CD4-positive, alpha-beta T cell treated with Interleukin-2 at 100 ng/mL for 4 hours (primary cell): ENCODE measurements at places on chromosomes 7 and 10.

DNA sequence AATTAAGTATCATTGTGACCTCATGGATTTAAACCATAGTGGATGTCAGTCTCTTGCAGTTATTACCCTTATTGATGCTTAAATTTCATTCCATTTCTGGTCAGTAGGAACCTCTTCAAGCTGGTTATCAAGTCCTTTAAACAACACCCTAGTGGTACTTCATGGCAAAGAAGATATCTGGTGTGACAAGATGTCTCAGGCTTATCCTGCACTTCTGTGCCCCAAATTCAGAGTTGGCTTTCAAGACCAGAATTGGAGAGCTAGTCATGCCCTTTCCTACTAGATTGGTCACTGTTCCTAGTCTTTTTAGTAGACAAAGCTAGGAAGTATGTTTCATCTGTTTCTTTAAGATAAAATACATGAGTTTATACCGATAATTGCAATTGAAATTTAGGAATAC lies 54.9 kb downstream of the KMT2E start:
- no peak for DNase-seq

GRCh38 chr7:12930534-12930933 lies 243.1 kb downstream of the ARL4A start:
- no peak for DNase-seq

- DNase-seq = no peak
Observed at GRCh38 chr7:66247380-66248078, 42.4 kb downstream of the TPST1 start.

DNA sequence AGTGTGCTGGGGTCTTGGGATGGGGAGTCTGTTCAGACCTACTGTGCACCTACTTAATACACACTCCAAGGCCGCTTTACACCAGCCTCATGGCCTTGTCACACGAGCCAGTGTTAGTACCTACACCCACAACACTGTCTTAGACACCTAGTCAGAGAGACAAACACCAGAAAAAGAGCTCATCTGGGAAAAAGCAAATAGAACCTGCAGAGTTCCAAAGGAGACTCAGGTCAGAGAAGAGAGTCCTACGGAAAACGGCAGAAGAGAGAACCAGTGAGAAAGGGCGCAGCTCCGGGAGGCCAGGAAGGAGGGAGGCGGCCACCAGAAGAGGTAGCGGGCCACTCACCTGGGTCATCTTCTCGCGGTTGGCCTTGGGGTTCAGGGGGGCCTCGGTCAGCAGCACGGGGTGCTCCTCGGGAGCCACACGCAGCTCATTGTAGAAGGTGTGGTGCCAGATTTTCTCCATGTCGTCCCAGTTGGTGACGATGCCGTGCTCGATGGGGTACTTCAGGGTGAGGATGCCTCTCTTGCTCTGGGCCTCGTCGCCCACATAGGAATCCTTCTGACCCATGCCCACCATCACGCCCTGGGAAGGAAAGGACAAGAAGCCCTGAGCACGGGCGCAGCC lies 105.3 kb upstream of the TNRC18 start:
- peak; percentile 14 for DNase-seq

GRCh38 chr7:42511027-42511426 lies 274.0 kb upstream of the GLI3 start:
- DNase-seq = no peak

- no peak for DNase-seq
Observed at GRCh38 chr7:108611268-108611667, 41.6 kb downstream of the DNAJB9 start.

DNA sequence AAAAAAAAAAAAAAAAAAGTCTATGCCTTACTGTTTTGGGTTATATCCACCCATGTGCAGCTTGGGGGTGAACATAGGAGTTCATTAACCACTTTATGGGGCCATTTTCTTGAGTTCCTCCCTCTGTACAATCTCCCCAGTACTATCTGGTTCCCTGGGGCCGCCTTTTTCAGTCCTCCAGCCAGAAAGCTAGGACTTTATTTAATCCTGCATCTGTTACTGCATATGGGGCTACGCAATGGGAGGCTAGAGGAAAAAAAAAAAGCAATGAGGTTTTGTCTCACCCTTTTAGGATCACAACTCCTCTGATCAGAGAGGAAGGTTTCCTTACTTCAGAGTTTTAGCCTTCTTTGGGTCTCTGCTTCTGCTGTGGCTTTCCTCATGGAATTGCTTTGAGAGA lies 51.0 kb downstream of the BTRC start:
- no peak for DNase-seq

DNA sequence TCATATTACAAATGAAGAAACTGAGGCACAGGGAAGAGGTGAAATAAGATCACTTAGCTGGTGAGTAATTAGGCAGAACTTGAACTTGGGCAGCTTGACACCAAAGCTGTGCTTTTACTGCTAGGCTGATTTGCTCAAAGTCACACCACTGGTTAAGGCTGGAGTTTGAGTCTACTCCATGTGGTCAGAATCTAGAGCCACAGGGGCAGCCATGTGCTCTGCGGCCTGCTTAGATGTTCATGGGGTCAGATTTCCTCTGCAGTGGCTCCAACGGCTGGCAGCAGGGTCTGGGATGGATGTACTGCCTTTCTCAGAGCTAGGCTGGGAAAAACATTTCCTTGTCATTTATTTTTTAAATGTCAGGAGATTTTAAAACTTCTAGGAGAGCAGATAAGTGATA lies 417.5 kb downstream of the KCNMA1 start:
- DNase-seq = no peak

DNA sequence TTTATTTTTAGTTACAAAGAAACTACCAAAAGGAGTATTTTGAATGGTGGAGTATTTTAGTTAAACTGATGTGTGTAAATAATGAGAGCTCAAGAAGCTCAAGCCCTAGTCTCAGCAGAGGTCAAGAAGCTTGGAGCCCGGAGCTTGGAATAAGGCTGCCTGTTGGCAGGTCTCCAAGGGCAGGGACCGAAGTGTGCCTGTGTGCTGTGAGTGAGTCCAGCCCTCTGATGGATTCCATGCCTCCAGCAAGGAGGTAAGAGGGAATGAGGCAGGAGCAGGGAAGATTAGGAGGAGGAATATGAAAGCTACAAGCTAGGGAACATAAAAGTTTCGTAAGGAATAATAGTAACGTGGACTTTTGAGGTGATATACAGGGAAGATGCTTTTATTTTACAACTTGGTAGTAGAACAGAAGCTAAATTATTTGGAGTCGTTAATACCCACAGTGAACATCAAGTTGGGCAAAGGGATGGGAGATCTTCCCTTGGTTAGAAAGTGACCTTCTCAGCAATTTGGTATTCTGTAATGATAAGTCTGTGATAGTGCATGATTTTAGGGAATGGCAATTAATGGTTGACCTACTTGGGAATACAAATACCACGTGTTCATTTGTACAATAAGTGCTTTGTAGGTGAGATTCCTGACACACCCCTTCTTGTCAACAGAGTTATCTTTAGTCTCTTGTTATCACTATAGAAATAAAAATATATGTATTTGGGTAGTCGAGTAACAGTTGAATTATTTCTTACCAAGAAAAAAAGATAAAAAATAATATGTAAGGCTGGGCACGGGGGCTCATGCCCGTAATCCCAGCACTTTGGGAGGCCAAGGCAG lies 4.6 kb downstream of the SEC23IP start:
- no peak for DNase-seq

DNA sequence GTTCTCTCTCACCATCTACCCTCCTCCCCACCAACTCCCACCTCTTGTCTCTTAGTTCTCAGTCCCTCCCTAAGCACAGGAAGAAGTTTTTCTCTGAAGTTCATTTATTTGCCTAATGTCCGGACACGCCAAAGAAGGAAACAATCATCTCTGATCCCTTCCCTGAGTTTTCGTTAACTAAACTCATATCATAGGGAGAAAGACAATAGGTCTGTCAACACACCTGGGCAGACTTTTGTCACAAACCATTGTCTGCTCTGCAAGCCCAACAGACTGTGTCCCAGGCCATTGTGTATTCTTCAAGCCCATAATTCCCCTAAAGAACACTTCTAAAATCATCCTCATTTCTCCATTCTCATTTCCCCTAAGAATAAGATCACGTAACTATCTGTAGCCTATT lies 691.0 kb upstream of the MBL2 start:
- DNase-seq = no peak

- DNase-seq = no peak
Observed at GRCh38 chr10:78712147-78712546, 356.6 kb upstream of the ZMIZ1 start.

GRCh38 chr10:117727421-117727820 lies 184.9 kb downstream of the EMX2 start:
- no peak for DNase-seq

GRCh38 chr10:49592726-49593563 lies 17.2 kb upstream of the SLC18A3 start:
- peak; percentile 56 for DNase-seq

GRCh38 chr7:25854059-25854458 lies 297.9 kb upstream of the NFE2L3 start:
- no peak for DNase-seq

DNA sequence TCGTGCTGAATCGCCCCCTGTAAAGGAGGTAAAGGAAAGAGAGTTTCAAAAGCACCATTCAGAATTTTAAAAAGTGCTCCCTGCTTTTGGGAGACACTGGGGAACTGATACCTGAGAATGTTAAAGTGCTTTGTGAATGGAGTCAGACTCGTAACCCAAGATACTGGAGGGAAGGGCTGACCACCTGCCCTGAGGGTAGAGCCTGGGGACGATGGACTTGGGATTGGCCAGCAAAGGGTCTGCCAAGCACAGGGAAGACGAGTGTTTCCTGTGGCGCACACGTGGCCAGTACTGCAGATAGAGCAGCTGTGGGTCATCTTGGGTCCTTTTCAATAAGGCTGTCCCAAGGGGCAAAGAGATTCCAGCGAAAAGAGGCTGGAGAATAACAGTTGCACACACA lies 1284.1 kb upstream of the AUTS2 start:
- no peak for DNase-seq

DNA sequence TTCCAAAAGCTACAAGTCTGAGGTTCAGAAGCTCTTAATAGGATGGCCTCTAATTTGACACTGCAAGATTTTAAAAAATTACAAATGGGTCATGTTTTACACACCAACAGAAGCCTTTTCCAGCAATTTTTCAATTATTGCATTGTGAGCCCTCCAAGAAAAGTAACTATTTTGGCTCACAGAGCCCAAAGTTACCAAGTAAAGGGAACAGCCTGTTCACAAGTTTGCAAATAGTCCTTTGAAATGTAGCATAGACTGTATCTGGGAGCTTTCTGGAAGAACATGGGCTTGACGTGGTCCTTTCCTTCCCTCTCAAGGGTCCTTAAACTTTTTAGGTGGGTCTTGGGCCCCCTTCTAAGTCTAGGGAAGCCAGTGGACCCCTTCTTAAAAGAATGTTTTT lies 1.3 kb upstream of the GDF10 start:
- no peak for DNase-seq

DNA sequence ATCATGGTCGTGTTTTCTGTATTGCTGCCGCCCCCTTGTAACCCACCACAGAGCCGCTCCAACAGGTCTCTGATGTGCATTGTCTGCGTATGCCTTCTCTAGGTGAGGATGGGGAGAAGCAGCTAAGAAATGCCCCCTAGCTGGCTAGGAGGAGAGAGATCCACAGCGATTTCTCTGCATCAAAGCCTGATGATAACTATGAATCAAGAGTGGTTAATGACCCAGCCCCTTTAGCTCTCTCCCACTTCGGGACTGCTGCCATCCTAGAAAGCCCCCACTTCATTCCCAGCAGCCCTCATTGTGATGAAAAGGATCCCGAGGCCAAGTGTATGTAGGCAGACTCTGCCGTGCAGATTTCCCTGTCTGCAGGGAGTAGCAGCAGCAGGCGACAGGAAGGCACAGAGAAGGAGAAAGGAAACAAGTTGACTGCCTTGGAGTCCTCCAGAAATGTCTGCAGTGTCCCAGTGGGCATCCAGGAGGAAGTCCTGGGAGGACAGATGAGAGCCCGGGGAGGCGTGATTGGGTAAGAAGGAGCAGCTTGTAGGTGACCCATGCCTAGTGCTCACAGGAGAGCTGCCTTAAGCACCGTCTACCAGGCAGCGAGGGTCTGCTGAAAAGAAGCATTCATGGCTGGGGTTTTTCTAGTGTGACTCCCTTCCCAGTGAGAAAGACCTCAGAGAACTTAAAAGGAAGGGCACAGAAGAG lies 2.9 kb downstream of the PLXNA4 start:
- no peak for DNase-seq

- DNase-seq = no peak
Observed at GRCh38 chr10:62946278-62946677, 130.1 kb upstream of the EGR2 start.

- no peak for DNase-seq
Observed at GRCh38 chr7:117645481-117646165, 165.8 kb downstream of the CFTR start.

GRCh38 chr7:43042302-43042701 lies 70.1 kb upstream of the HECW1 start:
- no peak for DNase-seq

GRCh38 chr10:13909516-13910258 lies 322.9 kb downstream of the PRPF18 start:
- DNase-seq = no peak

GRCh38 chr10:63711867-63712716 lies 190.9 kb downstream of the REEP3 start:
- no peak for DNase-seq

GRCh38 chr10:27637601-27638000 lies 108.0 kb downstream of the MKX start:
- no peak for DNase-seq

- DNase-seq = no peak
Observed at GRCh38 chr10:71007516-71007915, 119.2 kb upstream of the PCBD1 start.

DNA sequence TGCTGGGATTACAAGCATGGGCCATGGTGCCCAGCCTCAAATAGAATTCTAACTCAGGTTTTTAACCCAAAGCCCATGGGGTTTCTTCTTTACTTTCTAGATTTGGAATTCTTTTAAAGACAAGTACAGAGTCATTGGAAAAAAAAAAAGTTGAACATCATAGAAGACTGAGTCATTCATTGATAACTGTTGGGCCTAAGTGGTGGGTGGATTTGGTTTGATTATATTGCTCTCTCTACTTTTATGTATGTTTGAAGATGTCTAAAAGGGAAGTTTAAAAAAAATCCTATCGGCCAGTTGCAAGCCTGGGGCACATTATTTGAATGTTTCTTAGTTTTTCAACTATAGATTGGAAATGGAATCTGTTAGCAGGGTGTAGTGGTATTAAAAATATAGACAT lies 49.7 kb downstream of the INPP5F start:
- no peak for DNase-seq
